ENCODE measurements at places on chromosomes 6 and 20.
A peak's percentile ranks its signal among the peaks of the same experiment; 100 is the strongest.

- no peak for DNase-seq
Observed at GRCh38 chr6:148590883-148591282, 155.9 kb upstream of the UST start.

DNA sequence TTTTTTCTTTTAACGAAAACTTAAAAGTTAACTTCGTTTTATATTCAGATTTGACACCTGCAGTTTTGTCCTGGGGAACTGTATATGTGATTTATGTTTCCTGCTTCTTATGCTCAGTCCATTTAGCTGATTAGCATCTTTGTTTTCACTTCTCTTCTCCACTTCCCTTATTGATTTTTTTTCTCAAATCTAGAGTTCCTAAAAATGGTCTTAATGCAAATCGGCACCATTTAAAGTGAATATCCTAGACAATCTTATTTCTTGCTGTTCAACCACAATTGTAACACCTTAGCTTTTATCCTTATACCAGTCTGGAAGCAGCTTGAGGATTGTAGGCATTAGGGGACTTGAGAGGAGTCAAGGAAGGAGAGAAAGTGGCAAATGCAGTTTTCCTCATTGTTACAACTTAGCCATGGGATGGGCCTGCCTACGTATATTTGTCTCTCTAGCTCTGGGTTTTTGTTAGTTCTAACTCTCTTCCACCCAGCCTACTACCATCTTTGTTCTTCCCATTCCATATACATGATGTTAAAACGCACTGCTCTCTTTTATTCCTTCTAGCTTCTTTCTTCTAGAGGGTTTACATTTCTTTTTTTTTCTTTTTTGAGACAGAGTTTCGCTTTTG lies 8.5 kb downstream of the QRSL1 start:
- DNase-seq = no peak

DNA sequence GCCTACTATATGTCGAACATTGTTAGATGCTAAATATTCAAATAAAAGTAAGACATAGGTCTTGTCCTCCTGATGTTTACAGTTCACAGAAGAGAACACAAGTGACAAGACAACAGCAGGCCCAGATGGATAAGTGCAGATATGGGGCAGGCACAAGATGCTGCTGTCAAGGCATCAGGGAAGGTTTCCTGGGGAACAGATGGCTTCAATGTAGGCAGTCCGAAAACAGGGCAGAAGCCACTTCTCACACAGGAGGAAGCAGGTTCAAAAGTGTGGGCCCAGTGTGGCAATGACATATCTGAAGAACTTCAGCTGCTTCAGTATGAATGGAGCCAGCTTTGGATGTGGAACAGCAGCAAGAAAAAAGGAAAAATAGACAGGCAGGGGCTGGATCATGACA lies 32.5 kb downstream of the HLA-DPB1 start:
- DNase-seq = no peak

- no peak for DNase-seq
Observed at GRCh38 chr6:90159452-90159851, 137.2 kb downstream of the BACH2 start.

DNA sequence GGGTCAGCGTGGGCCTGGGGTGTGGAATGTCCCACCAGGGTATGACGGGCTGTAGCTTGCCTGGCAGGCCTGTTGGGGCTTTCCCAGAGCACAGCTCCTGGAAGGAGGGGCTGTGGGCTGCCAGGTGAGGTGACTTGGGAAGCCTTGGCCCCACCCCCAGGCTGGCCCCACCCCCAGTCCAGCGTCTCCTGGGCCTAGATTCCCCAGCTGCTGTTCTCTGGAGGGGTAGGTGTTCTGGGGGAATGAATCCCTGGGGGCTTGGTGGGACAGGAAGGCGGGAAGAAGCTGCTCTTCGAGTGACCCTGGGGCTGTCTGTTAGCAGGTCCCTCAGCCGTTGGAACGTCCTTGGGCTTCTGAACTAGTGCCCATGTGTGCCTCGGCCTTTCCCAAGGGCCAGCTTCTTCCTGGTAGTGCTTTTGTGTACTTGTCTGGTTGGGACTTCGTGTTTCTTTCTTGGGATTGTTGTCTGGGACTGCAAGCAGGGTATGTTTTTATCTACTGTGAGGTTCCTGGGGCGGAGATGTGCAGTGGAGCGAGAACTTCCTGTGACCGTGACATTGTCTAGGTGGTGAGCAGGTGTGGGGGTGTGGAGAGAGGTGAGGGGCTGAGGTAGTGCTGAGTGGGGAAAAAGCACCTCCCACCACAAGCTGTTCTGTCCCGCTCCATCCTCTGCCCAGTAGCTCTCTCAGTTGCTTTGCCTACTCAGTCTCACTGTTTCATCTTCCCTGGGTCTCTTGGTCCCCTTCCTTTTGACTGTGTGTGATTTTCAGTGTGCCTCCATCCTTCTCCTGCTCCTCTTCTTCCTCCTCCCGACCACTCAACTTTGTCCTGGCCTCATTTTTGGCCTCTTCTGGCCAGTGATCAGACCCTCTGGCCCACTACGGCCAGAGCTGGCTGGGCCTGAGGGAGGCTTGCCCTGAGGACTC lies 1.3 kb upstream of the DDR1 start:
- DNase-seq = peak; percentile 60

GRCh38 chr20:2691127-2691526 lies 1.5 kb upstream of the EBF4 start:
- no peak for DNase-seq

- no peak for DNase-seq
Observed at GRCh38 chr6:163866192-163866591, 451.7 kb downstream of the QKI start.

- no peak for DNase-seq
Observed at GRCh38 chr6:125639466-125640020, 109.9 kb upstream of the HEY2 start.

GRCh38 chr6:32974541-32975308 lies 6.3 kb downstream of the BRD2 start:
- DNase-seq = no peak

- no peak for DNase-seq
Observed at GRCh38 chr6:156396791-156397418, 380.3 kb upstream of the ARID1B start.

- DNase-seq = no peak
Observed at GRCh38 chr6:25472306-25472705, 179.7 kb upstream of the SCGN start.

- DNase-seq = peak; percentile 74
Observed at GRCh38 chr6:148109732-148110131, 232.9 kb upstream of the SASH1 start.

GRCh38 chr6:54802775-54803634 lies 43.6 kb upstream of the FAM83B start:
- peak; percentile 66 for DNase-seq

DNA sequence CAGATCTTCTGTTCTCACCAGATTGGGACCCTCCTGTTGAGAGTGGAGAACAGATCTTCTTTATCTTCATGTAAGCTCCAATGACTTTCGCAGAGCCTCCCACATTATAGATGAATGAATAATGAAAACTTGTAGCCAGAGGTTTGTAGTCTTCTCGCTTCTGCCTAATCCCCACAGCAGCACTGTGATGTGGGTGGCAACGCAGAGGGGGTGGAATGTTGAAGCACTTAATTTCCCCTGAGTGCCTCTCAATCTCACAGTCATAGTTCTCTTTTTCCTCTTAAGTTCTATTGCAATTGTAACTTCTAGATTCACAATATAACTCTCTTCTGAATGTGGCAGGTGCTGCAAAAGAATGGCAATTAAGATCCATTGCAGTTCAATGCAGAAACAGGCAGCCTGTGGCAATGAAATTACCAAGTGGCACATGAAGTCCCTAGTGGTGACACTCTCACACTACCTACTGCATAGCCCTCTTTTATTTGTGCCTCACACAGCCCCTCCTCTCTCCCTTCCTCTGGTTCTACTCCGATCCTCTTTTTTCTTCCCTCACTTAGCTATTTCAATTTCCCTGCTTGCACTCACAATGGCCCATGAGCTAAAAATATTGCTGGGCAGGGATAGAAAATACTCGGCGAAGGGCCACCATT lies 281.9 kb downstream of the UBE3D start:
- peak; percentile 3 for DNase-seq

DNA sequence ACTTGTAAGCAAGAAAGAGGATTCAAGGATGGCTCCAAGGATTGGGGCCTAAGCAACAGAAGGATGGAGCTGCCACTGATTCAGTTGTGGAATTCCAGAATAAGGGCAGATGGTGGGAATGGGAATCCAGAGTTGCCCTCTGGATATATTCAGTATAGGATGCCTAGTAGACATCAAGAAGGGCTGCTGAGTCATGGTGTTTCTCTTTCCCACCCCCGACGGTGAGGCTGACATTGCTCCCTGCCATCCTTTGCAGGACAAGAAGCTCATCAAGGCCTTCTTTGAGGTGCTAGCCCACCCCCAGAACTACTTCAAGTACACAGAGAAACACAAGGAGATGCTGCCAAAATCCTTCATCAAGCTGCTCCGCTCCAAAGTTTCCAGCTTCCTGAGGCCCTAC lies 11.2 kb upstream of the ZNF76 start:
- no peak for DNase-seq

- DNase-seq = peak; percentile 2
Observed at GRCh38 chr6:86937219-86938079, at the start of gene HTR1E. TSS of gene HTR1E (plus strand) at chr6:86937528. CDS start at chr6:87015335, 77,807 bp downstream.

- no peak for DNase-seq
Observed at GRCh38 chr20:31689141-31689540, 33.5 kb downstream of the BCL2L1 start.

GRCh38 chr6:75306064-75306463 lies 21.5 kb upstream of the TMEM30A start:
- DNase-seq = no peak

- no peak for DNase-seq
Observed at GRCh38 chr20:33235696-33236095, at the start of gene BPIFA1. TSS of gene BPIFA1 (plus strand) at chr20:33235996. CDS start at chr20:33237712, 1,716 bp downstream.

- no peak for DNase-seq
Observed at GRCh38 chr20:44646023-44646640, 5.4 kb downstream of the ADA start.

GRCh38 chr6:68169922-68170321 lies 465.2 kb upstream of the ADGRB3 start:
- no peak for DNase-seq

DNA sequence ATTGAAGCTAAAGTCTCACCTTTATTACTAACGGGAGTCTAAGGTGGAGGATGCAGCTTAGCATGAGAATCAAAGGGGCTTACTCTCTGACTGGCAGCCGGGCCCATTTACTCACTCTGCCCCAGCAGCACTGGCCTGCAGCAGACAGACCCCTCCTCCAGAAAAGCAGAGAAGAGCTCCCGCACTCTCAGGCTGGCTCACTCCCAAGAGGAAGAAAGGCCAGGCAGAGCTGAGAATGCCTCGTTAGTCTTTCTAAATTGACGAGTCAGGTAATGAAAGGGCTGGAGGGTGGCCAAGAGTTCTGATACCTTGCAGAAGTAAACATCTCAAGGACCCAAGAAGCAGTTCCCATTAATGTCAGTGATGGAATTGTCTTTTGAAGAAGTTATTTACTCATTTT lies 44.5 kb upstream of the IL20RA start:
- DNase-seq = no peak

DNA sequence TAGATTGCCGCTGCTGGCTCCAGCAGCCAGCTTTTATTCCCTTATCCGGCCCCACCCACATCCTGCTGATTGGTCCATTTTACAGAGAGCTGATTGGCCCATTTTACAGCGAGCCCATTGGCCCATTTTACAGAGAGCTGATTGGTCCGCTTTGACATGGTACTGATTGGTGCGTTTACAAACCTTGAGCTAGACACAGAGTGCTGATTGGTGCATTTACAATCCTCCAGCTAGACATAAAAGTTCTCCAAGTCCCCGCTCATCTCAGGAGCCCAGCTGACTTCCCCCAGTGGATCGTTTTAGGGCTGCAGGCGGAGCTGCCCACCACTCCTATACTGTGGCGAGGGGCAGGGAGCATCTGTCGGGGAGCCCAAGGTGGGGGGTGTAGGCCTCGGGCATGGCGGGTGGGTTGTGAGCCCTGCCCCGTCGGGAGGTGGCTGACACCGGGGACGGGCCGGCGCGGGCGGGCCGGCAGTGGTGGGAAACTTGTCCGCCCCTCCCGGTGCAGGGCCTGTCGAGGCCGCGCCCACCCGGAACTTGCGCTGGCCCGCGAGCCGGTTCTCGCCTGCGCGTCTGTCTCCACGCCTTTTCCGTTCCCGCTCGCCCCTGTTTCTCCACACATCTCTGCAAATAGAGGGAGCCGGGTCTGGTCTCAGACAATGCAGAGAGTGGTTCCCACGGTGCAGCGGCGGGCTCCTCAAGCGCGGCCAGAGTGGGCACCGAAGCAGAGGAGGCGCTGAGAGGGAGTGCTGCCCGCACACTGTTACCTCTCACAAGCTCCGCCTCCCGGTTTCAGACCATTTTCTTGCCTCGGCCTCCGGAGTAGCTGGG lies 86.1 kb upstream of the STMND1 start:
- DNase-seq = peak; percentile 5

GRCh38 chr6:72857791-72858585 lies 236.1 kb downstream of the KCNQ5 start:
- peak; percentile 41 for DNase-seq

GRCh38 chr6:134201716-134202115 lies 116.2 kb downstream of the SGK1 start:
- peak; percentile 30 for DNase-seq

- DNase-seq = no peak
Observed at GRCh38 chr20:37520419-37520955, 563 bp upstream of the NNAT start.

GRCh38 chr6:111367393-111368088 lies 115.5 kb downstream of the REV3L start:
- DNase-seq = no peak

DNA sequence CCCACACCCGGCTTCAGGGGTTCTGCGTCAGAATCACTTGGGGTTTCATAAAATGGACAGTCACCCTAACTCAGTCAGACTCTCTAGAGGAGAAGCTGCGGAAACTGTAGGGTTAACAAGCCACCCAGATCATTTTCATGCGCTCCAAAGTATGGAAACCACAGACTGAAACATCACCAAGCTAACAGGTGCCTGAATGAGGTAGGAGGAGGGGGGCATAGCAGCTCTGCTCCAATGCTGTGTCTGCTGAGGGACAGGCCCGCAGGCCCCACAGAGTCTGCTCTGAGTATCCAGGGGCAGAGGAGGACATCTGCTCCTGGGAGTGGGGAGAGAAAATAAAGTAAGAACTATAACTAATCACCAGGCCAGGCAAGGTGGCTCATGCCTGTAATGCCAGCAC lies 97.1 kb upstream of the AKAP12 start:
- DNase-seq = no peak

GRCh38 chr20:1467082-1467354 lies 369 bp upstream of the NSFL1C start:
- DNase-seq = no peak

- DNase-seq = no peak
Observed at GRCh38 chr6:43669922-43670622, 17.5 kb downstream of the MRPS18A start.

GRCh38 chr6:141922898-141923297 lies 209.8 kb upstream of the GJE1 start:
- no peak for DNase-seq

GRCh38 chr20:43220612-43221011 lies 30.9 kb upstream of the PTPRT start:
- DNase-seq = peak; percentile 47

DNA sequence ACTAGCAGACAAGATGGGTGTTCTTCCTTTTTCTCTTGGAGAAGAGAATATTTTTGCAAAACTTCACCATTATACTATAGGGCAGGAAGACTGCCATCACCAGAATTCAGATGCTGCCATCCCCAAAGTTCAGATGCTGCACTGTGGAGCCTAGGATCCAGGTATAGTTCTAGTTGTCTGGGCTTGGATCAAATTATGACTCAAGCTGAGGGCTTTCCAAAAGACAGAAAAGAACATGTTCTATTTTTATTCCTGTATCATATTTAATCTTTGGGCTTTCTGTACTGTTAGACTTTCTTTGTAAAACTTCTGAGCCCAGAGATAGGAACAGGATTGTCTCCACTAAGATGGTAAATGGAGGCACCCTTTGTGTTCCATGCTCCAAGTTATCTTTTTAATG lies 22.0 kb downstream of the FAM83B start:
- no peak for DNase-seq

All from renal cortical epithelial cell (primary cell).